ENCODE measurements at places on chromosomes 4 and X. TPM values are rescaled to one million over a fixed set of nuclear protein-coding genes. Genes with fewer than 3 reads are reported as not detected.

The AMBN gene
- total RNA-seq = not detected

The ABCE1 gene
- total RNA-seq = 36.2 TPM

The SEPSECS gene
- 11.7 TPM for total RNA-seq

The ATOH1 gene
- not detected for total RNA-seq

The FRG2 gene
- not detected for total RNA-seq

The KLHL13 gene
- 46.9 TPM for total RNA-seq

The MSL3 gene
- 25.5 TPM for total RNA-seq

- no peak overlapping the region for H3K27ac ChIP-seq
- no peak overlapping the region for H3K4me3 ChIP-seq
- H3K4me1 ChIP-seq = no peaks in the 10 kb centered on the region
- H3K27me3 ChIP-seq = no peaks in the 10 kb centered on the region
- no peaks in the 10 kb centered on the region for H3K36me3 ChIP-seq
Observed at GRCh38 chr4:108044951-108045686, 55.4 kb downstream of the HADH start.

DNA sequence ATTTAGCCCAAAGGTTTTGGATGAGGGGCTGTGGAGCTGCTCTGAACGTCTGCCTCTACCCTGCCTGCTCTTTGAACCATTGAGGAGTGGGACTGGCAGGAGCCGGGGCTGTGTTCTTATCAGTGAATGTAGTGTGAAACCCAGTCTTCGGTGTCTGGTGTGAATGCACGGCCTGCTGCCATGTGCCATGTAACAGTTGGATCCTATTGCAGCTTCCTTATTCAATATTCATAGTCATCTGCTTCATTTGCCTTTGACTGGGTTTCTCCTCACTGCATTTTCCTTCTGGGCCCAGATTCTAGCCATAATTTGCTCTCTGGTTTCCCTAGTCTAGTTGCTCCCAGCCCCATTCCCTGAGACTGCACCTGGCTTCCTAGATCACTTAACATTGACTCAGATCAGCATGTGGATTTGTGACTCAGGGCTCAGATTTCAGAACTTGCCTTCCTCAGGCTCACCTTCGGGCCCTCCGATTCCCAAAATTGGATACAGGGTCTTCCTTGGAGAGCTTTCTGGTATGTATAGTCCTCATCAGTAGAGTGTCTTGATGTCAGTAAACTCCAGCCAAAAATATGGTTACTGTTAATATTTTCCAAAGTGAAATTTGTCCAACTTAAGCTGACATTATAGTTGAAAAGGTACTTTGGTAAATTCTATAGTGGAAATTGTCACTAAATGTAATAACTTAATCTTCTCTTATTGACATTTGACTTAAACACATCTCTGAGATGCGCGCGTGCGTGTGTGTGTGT lies 94.0 kb upstream of the DDIT4L start:
- no peaks in the 10 kb centered on the region for H3K27me3 ChIP-seq
- H3K4me3 ChIP-seq = no peak overlapping the region
- peak; percentile 19 for DNase-seq

GRCh38 chr4:119697887-119698393 lies 69.3 kb upstream of the PDE5A start:
- no peaks in the 10 kb centered on the region for H3K4me1 ChIP-seq
- H3K27ac ChIP-seq = no peak overlapping the region
- DNase-seq = no peak
- H3K27me3 ChIP-seq = no peaks in the 10 kb centered on the region

- no peaks in the 10 kb centered on the region for H3K36me3 ChIP-seq
- H3K4me1 ChIP-seq = peaks cover 36% of the 10 kb centered on the region
- no peak overlapping the region for H3K4me3 ChIP-seq
Observed at GRCh38 chr4:38060829-38061431, 100.7 kb downstream of the PTTG2 start.

DNA sequence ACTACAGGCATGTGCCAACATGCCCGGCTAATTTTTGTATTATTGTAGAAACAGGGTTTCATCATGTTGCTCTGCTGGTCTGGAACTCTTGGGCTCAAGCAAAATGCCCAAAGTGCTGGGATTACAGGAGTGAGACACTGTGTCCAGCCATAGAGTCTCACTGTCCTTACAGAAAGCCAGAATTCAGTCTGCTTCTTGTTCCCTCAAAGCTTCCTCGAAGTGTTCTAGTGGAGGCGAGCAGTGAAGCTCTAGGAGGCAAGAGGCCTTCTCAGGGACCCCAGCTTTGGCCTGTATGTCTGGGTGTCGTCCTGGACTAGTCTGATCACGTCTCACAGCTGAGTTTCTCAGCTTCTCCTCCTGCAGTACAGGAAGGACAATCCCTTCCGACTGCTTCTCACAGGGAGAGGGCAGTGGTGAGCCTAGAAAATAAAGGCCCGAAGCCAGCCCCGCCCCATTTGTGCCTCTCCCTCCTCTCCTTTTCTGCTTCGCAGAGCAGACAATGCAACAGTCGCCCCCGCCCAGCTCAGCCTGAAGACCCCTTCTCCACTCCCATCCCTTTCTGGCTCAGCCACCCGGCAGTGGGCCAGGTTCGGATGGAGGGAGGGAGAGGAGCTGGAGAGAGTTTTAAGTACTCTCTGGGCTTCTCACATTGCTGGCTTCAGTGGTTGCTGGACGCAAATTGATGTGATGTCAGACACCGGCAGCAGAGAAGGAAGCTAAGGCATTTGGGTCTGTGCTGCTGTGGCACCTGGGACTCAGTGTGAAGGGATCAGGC lies 11.1 kb upstream of the FAM3A start:
- peak overlapping the region; percentile 88 for H3K27ac ChIP-seq
- no peaks in the 10 kb centered on the region for H3K36me3 ChIP-seq
- H3K4me1 ChIP-seq = peaks cover 3% of the 10 kb centered on the region
- H3K4me3 ChIP-seq = peak overlapping the region; percentile 71
- DNase-seq = peak; percentile 80

DNA sequence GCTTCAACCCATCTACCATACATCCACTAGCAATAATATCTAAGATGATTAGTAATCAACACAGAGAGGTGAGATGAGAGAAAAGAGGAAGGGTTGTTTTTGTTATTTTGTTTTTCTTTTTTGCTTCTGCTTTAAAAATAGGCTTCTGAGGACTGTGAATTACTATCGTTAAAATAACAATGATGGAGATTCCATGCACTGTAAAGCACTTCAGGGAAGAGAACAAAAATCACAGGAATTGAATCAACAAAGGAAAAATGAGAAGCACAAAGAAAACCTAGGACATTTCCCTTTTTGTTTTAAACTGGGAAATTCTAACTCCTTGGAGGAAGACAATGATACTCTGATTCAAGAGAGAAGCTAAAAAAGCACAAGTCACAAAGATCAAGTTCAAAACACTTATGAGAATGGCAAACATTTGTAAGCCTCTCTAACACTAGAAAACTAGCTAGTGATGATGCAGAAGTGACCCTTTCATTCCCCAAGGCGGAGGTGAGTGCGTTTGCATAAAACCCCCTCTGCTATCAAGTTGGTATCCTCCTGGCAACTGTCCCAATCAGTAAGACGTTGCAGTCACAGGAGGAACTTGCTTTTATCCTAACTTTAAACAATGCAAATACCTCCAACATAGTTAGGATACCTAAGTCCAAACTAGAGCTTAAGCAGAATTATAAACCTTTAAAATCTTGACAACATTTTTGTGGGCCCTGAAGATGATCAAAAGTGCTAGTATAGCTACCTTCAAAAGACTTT lies 308.5 kb downstream of the CAMK2D start:
- DNase-seq = no peak
- H3K4me3 ChIP-seq = no peak overlapping the region
- H3K27ac ChIP-seq = no peak overlapping the region
- no peaks in the 10 kb centered on the region for H3K36me3 ChIP-seq
- no peaks in the 10 kb centered on the region for H3K27me3 ChIP-seq

GRCh38 chr4:142095886-142096605 lies 459.7 kb downstream of the IL15 start:
- H3K36me3 ChIP-seq = no peaks in the 10 kb centered on the region
- H3K27me3 ChIP-seq = no peaks in the 10 kb centered on the region
- DNase-seq = no peak
- no peak overlapping the region for H3K27ac ChIP-seq
- no peak overlapping the region for H3K4me3 ChIP-seq

GRCh38 chrX:135522878-135523693 lies 2.6 kb downstream of the INTS6L start:
- H3K4me3 ChIP-seq = peak overlapping the region; percentile 92
- no peak overlapping the region for H3K27ac ChIP-seq

DNA sequence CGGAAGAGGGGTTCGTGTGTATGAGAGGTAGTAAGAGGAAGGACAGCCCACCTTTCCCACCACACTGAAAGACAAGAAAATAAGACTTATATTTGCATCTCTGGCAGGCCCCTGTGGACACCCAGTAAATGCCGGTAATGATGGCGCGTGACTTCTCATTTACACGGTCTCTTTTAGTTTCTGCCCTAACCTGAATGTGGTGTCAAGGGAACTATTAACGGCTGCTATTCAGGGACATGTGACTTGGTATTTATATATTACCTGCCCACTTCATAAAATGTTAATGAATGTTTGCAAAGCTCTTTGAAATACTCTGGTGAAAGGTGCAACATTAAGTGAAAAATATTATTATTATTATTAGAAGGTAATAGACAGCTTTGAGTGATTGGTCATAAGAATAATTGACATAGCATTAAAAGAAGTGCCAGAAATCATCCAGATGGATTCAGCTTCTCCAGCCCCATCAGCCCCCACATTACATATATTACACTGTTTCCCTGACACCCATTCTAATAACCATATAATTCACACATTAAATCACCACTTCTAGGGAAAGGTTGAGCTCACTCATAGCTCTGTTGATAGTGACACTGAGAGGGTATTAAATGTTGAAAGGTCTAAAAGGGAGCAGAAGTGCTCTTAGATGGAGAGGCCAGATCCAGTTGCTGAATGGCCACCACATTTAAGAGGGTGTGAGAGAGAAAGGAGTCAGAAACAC lies 83.0 kb upstream of the BEND4 start:
- H3K27me3 ChIP-seq = no peaks in the 10 kb centered on the region
- no peaks in the 10 kb centered on the region for H3K4me1 ChIP-seq
- no peak for DNase-seq
- H3K27ac ChIP-seq = no peak overlapping the region

GRCh38 chr4:123497340-123497739 lies 100.7 kb downstream of the SPRY1 start:
- no peaks in the 10 kb centered on the region for H3K27me3 ChIP-seq
- DNase-seq = no peak
- no peaks in the 10 kb centered on the region for H3K4me1 ChIP-seq
- H3K27ac ChIP-seq = no peak overlapping the region
- H3K4me3 ChIP-seq = no peak overlapping the region
- H3K36me3 ChIP-seq = no peaks in the 10 kb centered on the region

GRCh38 chr4:3386526-3386925 lies 55.2 kb upstream of the HGFAC start:
- no peak overlapping the region for H3K27ac ChIP-seq
- peaks cover 37% of the 10 kb centered on the region for H3K4me1 ChIP-seq
- peaks cover 8% of the 10 kb centered on the region for H3K27me3 ChIP-seq
- H3K4me3 ChIP-seq = no peak overlapping the region
- peaks cover 2% of the 10 kb centered on the region for H3K36me3 ChIP-seq

- H3K27ac ChIP-seq = no peak overlapping the region
- no peak for DNase-seq
- no peaks in the 10 kb centered on the region for H3K36me3 ChIP-seq
- H3K4me3 ChIP-seq = no peak overlapping the region
- H3K4me1 ChIP-seq = peaks cover 22% of the 10 kb centered on the region
- H3K27me3 ChIP-seq = peaks cover 7% of the 10 kb centered on the region
Observed at GRCh38 chr4:8015512-8015911, 75.9 kb upstream of the AFAP1 start.

DNA sequence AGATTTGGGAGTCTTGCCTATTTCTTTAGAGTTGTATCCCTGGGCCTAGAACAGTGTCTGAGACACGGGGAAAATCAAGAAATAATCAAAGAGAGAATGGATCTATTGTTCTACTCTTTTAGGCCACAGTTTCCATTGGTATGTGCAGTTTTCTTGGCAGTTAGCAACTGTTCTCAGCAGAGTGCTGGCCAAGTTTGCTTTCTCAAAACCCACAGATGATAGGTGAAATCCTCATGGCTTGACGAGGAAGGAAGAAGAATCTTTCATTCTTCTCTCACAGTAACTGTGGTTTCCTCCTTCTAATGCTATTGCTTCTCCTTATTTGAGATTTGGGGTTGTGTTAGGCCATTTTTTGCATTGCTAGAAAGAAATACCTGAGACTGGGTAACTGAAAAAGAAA lies 42.2 kb downstream of the AGA start:
- no peak overlapping the region for H3K27ac ChIP-seq
- no peak for DNase-seq
- H3K4me3 ChIP-seq = no peak overlapping the region
- no peaks in the 10 kb centered on the region for H3K27me3 ChIP-seq
- no peaks in the 10 kb centered on the region for H3K4me1 ChIP-seq
- H3K36me3 ChIP-seq = no peaks in the 10 kb centered on the region

DNA sequence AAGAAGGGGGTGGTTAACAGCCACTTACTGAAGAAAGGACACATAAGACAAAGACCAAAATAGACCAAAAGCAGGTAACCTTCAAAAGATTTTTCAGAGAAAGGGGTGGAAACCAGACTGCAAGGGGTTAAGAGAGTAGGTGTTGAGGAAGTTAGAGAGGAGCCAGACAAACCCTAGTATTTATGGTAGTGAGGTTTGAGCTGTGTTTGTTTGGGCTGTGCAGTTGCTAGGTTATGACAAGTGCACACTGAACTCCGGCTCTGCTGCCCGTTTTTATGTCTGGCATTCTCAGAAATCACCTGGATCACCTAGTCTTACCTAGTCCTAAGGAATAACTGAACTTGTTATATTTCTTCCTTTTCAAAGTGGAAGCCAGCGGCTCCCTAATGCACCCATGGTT lies 22.9 kb upstream of the G3BP2 start:
- H3K36me3 ChIP-seq = peaks cover 15% of the 10 kb centered on the region
- no peak overlapping the region for H3K4me3 ChIP-seq
- no peak overlapping the region for H3K27ac ChIP-seq
- H3K4me1 ChIP-seq = no peaks in the 10 kb centered on the region
- no peaks in the 10 kb centered on the region for H3K27me3 ChIP-seq

GRCh38 chr4:14835288-14835687 lies 167.0 kb upstream of the CPEB2 start:
- no peak for DNase-seq
- no peak overlapping the region for H3K4me3 ChIP-seq

DNA sequence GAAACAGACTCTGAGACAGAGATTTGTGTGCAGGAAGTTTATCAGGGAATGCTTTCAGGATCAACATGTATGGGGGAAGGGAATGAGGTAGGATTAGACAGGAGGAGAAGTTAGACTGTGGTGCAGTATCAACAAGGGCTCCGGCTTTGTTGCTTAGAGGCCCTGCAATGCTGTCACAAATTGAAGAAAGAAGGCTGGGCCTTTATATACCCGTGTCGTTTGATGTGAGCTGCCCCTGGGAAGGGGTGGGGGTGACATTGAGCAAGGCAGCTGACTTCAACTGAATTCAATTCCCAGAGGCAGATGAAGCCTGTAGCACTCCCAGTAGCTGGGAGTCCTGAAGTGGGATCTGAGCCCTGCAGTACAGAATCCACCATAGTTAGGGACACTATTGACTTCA lies 29.5 kb upstream of the USP9X start:
- H3K27me3 ChIP-seq = no peaks in the 10 kb centered on the region
- no peak for DNase-seq
- H3K4me1 ChIP-seq = no peaks in the 10 kb centered on the region
- no peak overlapping the region for H3K4me3 ChIP-seq

Data from glutamatergic neuron (in vitro differentiated cells).